ENCODE measurements at places on chromosomes 12 and 14.

DNA sequence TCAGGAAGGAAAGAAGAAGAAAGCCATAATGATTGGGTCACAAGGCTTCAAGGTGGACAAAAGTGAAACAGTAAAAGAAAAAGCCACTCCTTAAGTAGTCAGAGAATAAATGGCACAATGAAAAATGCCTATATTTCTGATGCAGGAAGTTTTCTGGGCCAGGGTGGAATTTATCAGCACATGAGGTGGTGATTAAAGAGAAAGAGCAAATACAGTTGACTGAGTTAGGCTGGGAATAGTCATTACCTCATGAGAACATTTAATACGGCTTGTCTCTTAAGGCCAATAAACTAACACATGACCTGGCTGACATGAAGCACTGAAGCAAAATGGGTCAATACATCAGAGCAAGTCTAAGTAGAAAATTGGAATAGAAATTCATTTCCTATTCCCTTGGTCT, 499.7 kb downstream of the TMTC2 start:
- DNase-seq, result no peak

GRCh38 chr12:112236386-112236785, 111.0 kb downstream of the TRAFD1 start:
- no peak for DNase-seq

GRCh38 chr14:97976861-97977260, 1179.7 kb downstream of the VRK1 start:
- DNase-seq, result no peak

- DNase-seq, result no peak
Observed at GRCh38 chr12:71011261-71011660, 90.7 kb upstream of the PTPRR start.

DNA sequence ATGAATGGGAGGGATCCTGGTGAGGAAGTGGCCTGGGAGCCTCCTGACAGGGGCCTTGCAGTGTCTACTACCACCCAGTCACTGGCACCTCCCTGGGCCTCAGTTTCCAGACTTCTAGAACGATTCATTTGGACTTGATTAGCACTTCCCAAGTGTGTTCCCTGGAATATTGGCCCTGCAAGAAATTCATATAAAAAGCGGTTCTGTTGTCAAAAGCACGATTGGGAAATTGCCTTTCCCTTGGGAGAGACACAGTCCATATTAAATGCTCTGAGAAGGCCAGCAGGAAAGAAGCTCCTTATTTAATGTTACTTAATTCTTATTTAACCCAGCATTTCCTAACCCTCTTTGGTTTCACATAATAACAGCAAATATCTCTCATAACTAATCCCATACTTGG, 61.9 kb downstream of the DRAM1 start:
- DNase-seq, result no peak

DNA sequence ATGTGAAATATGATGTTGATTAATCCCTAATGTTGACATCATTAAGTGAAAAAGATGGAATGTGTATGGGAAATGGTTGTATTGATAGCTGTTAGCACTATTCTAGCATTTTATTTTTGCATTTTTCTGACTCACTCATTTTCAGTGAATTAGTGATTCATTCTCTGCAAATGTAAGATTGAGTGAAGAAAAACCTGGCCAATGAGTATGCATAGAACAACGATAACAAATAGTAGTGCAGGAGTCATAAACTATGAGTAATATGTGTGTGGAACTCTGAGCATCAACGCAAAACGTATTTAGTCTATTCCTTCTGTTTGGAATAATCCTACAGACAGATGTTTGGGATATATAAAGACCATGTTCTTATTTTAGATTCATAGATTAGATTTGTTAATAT, 76.3 kb upstream of the RTL1 start:
- DNase-seq, result no peak

- DNase-seq, result no peak
Observed at GRCh38 chr12:53567961-53568808, 58.0 kb downstream of the ATF7 start.

Measured in CD4-positive, alpha-beta T cell treated with Interferon gamma for 1 hour (primary cell).